Activated T-helper 1 cell treated with anti-CD3 and anti-CD28 coated beads, Interleukin-12 subunit alpha, Interleukin-12 subunit beta, Interleukin-2, Interleukin-4 antibody, amounts not matched to agents 30 ng/mL and 10 ng/mL and 1 ng/mL, durations not matched to agents 14 hours and 24 hours and 36 hours (primary cell): ENCODE measurements at places on chromosomes 6 and 20. TPM values are rescaled to one million over a fixed set of nuclear protein-coding genes. Genes with fewer than 3 reads are reported as not detected.
A peak's percentile ranks its signal among the peaks of the same experiment; 100 is the strongest.

DNA sequence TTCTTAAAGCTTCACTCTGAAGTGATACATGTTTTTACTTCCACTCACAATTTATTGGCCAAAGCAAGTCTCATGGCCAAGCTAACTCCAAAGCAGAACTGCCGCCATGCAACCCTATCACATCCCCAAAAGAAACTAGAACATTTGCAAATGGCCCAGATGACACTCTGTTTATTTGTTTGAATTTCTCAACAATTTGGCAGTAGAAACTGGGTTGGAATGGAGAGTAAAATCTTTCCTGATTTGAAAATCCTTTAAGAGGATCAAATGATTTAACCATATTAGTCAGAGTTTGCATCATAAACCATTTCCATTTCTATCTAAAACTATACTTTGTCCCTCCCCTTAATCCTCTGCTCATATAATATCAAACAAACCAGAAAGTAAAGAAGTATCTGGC, 39.1 kb upstream of the E2F3 start:
- no peak overlapping the region for H3K4me3 ChIP-seq
- no peaks in the 10 kb centered on the region for H3K27me3 ChIP-seq
- H3K4me1 ChIP-seq, result peaks cover 35% of the 10 kb centered on the region

GRCh38 chr6:31734821-31735406, 1.4 kb downstream of the CLIC1 start:
- peak; percentile 56 for DNase-seq
- peaks cover 59% of the 10 kb centered on the region for H3K4me1 ChIP-seq
- peak overlapping the region; percentile 98 for H3K4me3 ChIP-seq

Gene SPO11
- not detected in 2 replicates for total RNA-seq

Gene TRIM15
- total RNA-seq, result 0.39 and 0.59 TPM in 2 replicates

Gene DZANK1
- 1.1 and 1.8 TPM in 2 replicates for total RNA-seq

- H3K36me3 ChIP-seq, result no peaks in the 10 kb centered on the region
- H3K4me3 ChIP-seq, result no peak overlapping the region
- no peak for DNase-seq
- peaks cover 39% of the 10 kb centered on the region for H3K27me3 ChIP-seq
- H3K4me1 ChIP-seq, result peaks cover 29% of the 10 kb centered on the region
- no peak overlapping the region for H3K27ac ChIP-seq
These were observed 2.6 kb upstream of the RPS6KA2 start for GRCh38 chr6:166629628-166630027.

GRCh38 chr6:149410557-149410956, 10.5 kb downstream of the SUMO4 start:
- H3K4me3 ChIP-seq, result no peak overlapping the region
- H3K27me3 ChIP-seq, result no peaks in the 10 kb centered on the region
- peaks cover 49% of the 10 kb centered on the region for H3K36me3 ChIP-seq
- no peak for DNase-seq
- peak overlapping the region; percentile 18 for H3K27ac ChIP-seq
- H3K4me1 ChIP-seq, result peaks cover 36% of the 10 kb centered on the region

- no peak for DNase-seq
- H3K27ac ChIP-seq, result no peak overlapping the region
- H3K36me3 ChIP-seq, result peaks cover 46% of the 10 kb centered on the region
These were observed 73.9 kb downstream of the MDN1 start for GRCh38 chr6:89745716-89746115.

Gene TNNC2
- not detected in 2 replicates for total RNA-seq

- H3K27ac ChIP-seq, result no peak overlapping the region
- H3K4me3 ChIP-seq, result no peak overlapping the region
- H3K4me1 ChIP-seq, result no peaks in the 10 kb centered on the region
- H3K27me3 ChIP-seq, result no peaks in the 10 kb centered on the region
- no peaks in the 10 kb centered on the region for H3K36me3 ChIP-seq
- DNase-seq, result no peak
These were observed 366.2 kb downstream of the TFAP2A start for GRCh38 chr6:10048370-10049297.

- H3K27ac ChIP-seq, result no peak overlapping the region
- H3K27me3 ChIP-seq, result no peaks in the 10 kb centered on the region
- H3K4me1 ChIP-seq, result no peaks in the 10 kb centered on the region
These were observed 49.4 kb upstream of the COL10A1 start for GRCh38 chr6:116175344-116175743.
